ENCODE measurements at places on chromosomes 2 and 18.

DNA sequence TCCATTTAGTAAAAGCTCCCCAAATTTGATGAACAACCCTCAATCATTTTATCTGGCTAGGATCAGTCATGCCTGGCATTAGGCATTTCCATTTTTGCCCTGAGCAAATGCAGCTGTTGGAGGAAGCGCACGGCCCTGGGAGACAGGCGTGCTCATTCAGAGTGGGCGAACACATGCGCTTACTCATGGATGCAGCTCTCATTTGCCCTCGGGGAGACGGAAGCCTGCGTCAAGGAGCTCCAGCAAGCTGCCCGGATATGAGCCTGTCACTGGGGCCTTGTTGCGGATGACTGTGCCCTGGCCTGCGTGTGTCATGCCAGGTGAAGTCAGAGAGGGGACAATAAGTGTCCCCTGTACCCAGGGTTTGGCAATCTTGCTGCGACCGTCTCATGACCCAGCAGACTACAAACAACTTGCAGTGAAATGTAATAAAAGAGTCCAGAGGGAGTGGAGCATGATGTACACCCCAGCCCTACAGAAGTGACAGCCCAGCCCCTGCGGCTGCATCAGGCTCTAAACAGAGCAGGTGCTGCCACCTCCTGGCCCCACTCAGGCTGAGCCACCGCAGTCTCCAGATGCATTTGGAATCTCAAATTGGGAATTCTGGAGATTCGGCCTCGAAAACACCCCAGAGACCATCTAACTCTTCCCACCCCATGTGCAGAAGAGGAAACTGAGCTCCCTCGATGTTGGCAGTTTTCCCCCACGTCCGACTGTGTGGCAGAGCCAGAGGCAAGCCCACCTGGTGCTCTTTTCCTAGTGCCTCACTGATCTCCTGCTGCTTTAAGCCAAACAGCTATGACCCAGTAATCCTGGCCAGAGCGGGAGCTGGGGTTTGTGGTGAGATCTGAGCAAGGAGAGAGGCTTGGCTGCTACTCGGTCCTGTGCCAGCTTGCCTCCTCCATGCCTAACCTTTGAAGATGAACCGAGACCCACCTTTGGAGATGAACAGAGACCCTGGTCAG is 105.0 kb upstream of the ALK start:
- DNase-seq, result peak; percentile 74

GRCh38 chr2:98468621-98469236 is 24.1 kb downstream of the INPP4A start:
- DNase-seq, result no peak

DNA sequence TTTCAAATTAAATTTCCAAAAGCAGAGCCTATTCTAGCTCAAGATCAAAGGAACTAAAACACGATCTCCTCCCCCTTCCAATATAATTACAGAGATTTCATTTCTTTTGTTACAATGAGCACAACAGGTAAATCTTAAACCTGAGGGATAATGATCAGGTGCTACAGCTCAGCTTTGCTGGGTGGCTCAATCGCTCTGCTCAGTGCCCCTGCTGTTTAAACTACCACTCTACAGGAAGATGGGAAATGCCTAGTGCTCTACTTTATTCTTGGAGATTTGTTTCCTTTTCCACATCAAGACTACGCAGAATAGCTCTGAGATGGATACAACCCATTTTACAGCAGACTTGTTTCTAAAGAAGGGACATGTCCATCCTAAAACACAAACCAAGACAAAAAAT is 162.3 kb downstream of the TCF4 start:
- DNase-seq, result no peak

- no peak for DNase-seq
Measured at GRCh38 chr2:20483194-20483895, 36.5 kb downstream of the RHOB start.

GRCh38 chr2:109009920-109010610 is 21.0 kb upstream of the EDAR start:
- no peak for DNase-seq

DNA sequence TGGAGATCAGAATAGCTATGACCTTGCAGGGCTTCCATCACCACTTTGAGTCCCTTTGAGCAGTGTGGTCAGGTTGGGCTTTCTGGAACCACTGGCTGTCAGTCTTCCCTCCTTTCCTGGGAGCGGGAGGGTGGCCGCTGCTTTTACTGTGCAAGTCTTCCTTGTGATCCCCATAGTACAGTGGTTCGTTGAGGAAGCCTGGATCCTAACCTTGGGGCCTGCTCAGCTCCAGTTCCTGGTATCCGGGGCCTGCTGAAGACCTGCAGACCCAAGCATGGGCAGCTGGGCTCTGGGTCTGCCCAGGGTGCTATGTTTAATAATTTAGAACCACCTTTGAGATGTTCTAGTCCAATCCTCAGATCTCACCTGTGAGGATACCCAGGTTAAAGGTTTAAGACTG is 104.2 kb downstream of the CLIP4 start:
- DNase-seq, result no peak

DNA sequence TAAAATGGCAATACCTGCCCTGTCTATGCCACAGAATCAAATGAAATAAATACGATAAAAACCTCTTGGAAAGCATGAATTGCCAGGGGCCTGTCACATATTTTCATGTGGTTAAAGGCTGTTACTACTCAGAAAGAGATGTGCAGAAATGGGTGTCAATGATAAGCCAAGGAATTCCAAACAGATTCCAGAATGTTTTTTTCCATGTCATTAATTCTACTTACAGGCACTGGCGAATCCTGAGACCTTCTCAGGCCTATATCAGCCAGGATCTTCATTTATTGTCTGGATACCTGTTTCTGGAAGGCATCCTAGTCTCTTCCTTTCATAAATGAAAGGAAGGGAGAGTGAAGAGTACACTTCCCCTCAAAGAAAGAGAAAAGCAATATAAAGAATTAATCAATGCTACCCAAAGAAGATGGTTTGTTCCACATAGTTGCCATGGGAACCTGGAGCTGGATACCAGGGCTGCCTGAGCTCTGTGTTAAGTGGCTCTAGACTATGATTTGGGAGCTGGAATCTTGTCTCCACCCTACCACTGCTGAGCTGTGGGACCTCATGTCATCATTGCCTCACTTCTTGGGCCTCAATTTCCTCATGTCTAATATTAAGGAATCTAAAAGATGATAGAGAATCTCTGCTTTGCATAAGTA is 335.1 kb upstream of the SKOR2 start:
- no peak for DNase-seq

GRCh38 chr2:171551836-171552235 is 29.6 kb downstream of the CYBRD1 start:
- no peak for DNase-seq

- DNase-seq, result no peak
Measured at GRCh38 chr2:205675861-205676516, 6.3 kb upstream of the NRP2 start.

GRCh38 chr2:234378440-234378839 is 118.4 kb downstream of the ARL4C start:
- DNase-seq, result no peak

DNA sequence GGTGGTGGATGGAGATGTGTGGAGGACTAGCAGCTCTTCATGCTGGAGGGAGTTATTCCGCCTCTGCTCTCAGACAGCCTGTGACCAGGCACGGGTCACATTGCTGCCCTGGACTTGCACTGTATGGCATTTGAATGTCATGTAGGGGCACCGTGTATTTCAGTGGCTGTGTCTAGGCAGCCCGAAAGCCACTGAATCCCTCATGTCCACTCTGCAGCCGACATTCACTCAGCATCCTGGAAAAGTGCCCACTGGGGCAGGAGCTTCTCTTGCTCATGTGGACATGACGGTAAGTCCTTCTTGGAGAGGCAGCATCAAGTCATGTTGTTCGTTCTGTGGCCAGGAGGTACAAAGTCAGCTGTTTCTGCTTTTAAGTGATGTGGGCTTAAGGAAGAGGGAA is 127.9 kb downstream of the SH3RF3 start:
- DNase-seq, result no peak

DNA sequence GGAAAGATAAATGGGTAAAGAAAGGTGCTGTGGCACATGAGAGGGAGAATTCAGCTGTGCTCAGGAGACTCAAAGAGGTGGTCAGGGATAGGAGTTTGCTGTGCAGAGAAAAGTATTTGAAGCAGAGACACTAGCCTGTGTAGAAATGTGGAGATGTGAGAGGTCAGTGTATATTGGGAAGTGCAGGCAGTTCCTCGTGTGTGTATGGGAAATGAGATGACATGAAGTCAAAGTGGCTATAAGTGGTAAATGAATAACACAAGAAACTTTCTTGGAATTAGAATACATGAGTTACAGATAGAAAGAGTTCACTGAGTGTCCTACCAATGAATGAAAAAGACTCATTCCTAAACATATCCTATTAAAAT is 11.6 kb downstream of the MAP3K20 start:
- no peak for DNase-seq

- no peak for DNase-seq
Measured at GRCh38 chr2:226652369-226652768, 147.3 kb downstream of the IRS1 start.

DNA sequence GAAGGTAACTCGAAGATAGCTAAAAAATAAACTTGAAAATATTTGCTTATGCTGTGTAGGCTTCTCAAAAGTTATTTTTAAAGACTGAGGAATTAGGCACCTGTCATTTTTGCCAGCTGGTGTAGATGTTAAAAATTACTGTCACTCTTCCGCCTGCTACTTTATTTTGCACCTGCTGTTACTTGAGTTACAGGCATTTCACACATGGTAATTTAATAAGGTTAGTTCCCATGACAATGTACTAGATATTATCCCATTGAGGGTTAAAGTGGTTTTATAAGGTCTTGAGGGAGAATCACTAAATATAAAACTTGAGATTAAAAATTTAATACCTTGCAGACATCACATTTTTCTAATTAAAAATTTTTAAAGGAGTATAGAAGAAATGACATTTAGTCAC is 26.6 kb downstream of the MYL1 start:
- DNase-seq, result no peak

- no peak for DNase-seq
Measured at GRCh38 chr2:121776885-121777698, 21.6 kb downstream of the TSN start.

GRCh38 chr2:134234535-134234934 is 19.3 kb upstream of the MGAT5 start:
- no peak for DNase-seq

- DNase-seq, result no peak
Measured at GRCh38 chr2:38523728-38524437, 78.8 kb downstream of the HNRNPLL start.

DNA sequence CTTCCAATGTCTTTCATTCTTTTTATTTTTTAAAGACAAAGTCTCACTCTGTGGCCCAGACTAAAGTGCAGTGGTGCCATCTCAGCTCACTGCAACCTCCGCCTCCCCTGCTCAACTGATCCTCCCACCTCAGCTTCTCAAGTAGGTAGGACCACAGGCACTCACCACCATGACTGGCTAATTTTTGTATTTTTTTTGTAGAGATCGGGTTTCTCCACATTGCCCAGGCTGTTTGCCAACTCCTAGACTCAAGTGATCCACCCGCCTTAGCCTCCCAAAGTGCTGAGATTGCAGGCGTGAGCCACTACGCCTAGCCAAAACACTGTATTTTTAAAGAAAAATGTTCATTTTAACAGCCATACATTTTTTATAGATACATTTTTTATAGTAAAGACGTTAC is 12.7 kb downstream of the GCKR start:
- DNase-seq, result no peak

DNA sequence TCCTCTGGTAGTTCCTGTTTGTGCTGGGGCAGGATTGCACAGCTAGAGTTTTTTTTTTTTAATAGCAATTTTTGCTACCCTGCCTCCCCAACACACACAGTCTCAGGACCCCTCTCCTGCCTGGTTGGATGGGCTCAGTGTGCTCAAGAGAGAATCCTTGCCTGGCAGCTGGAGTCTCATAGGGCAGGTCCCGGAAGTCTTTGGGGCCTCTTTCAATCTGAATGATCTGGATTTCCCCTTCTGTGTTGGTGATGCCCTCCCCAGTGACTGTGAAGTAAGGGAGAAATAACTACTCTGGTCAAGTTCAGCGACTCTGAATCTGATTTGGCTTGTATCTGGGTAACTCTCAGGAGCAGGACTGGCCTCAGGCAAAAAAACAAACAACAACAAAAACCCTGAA is 220.6 kb upstream of the LRRTM1 start:
- no peak for DNase-seq

- DNase-seq, result peak; percentile 93
Measured at GRCh38 chr2:119106301-119106897, 52.2 kb downstream of the C1QL2 start.

DNA sequence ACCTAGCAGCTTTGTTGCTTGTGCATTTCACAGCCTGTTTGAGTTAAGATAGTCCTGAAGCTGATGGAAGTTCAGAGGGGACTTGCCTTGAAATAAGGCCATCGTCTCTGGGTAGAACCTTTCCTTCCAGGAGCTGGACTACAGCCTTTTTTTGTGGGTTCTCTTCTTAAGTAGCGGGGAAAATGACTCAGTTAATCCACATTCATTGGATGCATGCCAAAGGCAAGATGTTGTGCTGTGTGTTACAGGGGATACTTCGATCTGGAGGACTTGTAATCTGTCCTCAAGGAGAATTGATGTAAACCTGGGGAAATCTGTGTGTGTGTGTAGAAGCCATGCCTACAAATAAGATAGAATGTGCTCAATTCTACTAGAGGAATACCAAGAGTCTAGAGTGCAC is 46.8 kb downstream of the RPIA start:
- DNase-seq, result no peak

DNA sequence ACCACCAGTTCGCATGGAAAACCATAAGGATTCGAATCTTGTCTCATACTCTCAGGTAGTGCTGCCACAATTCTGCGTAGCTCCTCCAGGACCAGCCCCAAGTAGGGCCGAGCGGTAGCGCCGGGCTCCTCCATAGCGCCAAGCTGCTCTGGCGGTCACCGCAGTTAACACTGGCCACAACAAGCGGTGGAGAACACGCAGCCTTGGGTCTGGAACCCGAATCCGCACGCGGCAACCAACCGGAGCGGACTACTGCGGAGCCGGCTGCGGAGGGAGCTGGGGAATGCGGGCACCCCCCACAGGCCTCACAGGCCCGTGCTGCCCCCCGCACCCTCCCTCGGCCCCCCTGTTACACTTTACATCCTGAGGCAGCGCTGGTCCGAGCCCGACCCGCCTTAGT is 531.5 kb downstream of the STK39 start:
- DNase-seq, result no peak

DNA sequence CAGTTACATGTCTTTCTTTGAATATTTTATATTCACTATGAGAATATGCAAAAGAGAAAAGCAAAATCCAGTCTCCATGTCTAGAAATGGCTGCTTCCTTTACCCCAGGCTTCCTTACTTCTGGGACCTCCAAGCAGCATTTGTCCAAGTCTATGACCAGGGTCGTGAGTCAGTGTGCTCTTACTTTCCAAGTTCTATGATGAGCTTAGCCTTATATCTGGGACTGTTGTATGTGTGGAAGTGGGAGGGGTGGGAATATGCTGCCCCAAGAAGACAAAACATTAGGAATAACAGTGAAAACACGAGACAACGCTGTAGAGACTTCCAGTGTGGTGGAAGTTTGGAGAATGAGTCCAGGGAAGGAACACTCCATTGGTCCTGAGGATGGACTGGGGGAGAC is 21.2 kb upstream of the CHRNA1 start:
- no peak for DNase-seq

DNA sequence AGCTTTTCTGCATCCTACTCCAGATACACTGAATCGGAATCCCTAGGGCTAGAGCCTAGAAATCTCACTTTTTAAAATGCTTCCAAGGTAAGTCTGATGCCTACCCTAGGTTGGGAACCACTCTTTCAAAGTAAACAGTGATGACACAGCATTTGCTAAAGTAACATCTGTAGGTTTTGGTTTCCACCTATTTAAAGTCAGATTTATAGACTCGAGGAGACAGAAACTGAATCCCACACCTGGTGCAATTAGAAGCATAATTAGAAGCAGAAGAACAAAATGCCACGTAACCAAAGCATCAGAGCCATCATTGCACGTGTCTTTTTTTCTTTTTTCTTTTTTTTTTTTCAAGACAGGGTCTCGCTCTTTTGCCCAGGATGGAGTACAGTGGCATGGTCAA is 40.9 kb downstream of the PDK1 start:
- no peak for DNase-seq

Data from nephron progenitor cell (in vitro differentiated cells).